Epithelial cell of prostate (primary cell): ENCODE measurements at places on chromosomes 7 and 10.

DNA sequence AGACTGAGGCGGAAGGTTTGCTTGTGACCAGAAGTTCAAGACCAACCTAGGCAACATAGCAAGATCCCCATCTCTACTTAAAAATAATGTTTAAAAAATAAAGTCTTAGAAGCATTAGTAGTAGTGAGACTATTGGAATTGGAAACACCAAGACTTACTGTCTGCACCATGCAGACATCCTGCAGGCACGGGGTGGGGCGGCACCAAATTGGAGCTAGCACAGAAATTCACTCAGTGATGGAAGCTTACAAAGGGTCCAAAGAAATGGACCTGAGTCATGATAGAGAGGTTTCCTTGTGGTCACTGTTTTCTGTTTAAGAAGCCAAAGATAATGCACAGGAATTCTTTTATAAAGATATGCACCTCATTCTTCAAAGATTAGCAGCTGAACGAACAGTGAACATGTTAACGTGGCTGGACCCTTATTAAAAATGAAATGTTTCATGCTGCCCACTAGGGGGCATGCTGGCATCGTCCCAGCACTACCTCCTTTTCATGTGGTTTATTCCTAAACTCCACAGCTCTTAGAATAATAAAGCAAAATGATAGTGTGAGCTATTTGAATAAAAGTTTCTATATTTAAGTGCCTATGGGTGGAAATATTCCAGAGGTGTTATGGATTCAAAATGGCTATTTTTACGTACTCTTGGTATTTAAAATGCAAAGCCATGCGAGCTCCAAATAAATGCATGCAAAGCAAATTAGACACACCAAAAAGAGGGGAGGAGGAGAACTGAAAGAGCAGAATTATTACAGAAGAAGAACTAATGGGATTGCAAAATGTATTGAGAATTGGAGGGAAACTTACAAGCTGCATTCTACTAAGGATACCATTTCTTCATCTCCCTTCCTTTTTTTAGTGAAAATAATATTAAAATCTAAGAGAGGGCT lies 28.6 kb downstream of the PDSS1 start:
- DNase-seq = no peak

- DNase-seq = no peak
Measured at GRCh38 chr7:30046127-30046770, 18.0 kb downstream of the PLEKHA8 start.

- DNase-seq = no peak
Measured at GRCh38 chr7:54932818-54933543, 85.8 kb upstream of the EGFR start.

DNA sequence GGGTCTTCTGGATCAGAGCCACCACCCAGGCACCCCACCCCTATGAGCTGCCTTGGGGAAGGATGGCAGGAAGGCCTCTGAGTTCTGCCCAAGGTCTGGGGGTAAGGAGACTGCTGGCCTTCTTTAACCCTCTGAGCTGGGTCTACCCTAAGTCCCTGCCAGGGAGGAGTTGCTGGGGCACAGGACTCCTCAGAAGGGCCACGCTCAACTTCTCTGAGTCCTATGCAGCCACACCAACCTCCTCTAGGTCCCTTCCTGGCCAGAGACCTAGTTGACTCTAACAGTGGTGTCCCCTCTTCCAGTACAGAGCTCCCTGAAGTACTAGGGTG lies 2.6 kb upstream of the NEURL1 start:
- DNase-seq = no peak

DNA sequence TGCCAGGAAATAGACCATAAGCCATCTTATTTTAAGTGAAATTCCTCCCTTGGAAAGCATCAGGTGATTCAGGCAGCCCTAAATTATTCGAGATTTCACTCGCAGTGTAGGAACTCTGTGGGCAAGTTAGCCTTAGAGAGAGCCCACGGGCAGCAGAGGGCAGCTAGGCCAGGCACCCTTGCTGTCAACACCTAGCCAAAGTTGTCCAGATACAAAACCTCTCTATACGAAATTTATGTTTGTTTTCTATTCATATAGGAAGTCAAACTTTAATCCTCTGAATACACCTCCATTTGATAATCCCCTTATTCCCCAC lies 1043.5 kb downstream of the GATA3 start:
- DNase-seq = no peak

DNA sequence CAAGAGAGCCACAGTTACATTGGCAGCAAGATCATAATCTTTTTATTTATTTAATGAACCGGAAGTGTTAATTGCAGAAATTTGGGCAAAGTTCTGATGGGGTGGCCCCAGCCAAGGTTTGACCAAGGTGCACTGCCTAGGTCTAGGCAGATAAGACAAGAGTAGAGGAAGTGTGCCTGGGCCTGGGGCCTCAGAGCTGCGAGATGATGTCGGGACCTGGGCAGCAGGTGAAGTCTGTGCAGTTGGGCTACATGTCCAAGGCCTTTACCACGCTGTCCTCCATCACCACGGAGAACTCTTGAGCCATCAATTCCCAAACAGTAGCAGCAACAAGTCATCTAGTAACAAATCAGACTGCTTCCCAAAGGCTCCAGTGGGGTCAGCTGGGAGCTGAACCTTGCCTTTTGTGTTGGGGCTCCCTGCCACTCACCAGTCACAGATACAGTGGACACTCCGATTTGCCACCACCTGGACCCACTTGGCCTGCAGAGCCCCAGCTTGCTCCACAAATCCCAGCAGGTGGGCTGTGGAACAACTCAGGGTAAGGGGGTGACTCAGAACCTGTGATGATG lies 52.5 kb upstream of the COMTD1 start:
- DNase-seq = no peak

DNA sequence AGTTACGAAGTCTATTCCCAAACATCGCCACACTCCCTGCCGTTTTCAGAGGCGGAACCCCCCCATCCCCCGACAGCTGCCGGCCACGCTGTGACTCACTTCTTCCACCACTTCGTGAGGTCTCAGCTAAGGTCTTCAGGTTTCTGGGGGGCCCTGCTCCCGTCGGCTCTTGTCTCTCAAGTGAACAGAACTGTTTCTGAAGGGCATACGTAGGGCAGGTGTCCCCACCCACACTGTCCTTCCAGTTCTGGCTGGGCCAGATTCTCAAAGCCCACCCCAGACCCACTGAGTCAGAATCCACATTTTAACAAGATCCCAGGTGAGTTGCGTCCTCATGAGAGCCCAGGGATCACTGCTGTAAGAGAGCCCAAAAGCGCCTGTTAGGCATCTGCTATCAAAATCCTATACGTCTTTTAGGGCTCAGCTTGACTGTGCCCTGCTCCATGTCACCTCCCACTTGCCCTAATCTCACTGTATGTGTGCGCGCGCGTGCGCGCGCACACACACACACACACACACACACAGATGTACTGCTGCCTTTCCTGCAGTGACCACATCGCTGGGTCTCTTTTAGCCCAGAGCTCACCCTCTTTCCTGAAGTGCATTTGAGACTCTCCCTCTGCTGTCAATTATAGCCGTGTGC lies 78.8 kb downstream of the PROSER2 start:
- no peak for DNase-seq
